ENCODE measurements at places on chromosomes 3 and 15.

- DNase-seq, result no peak
Observed at GRCh38 chr3:135915206-135915605, 50.3 kb upstream of the PPP2R3A start.

DNA sequence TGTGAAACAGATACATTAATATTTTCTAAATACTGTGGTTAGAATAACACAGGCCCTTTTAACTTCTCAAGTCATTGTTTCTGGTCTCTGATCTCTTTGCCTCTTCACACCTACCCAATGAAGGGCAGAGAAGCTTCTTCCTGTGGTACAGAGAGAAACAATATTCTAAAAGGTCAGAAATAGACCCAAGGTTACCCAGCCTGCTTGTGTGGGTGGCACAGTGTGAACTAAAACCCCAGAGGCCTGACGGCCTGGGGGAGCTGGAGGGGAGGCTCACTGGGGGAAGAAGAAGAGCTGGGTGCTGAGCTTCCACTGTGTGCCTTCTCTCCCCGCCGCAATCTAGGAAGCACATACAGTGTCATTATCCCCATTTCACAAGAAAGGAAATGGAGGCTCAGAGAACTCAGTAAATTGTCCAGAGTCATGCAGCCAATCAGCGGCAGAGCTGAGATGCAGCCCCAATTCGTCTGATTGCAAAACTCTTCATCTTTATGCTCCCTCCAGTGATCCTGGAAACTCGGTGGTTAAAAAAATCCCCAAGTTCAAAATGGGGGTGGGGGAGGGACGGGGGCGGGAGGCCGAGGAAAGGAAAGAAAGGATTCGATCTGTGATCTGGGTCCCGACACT, 64.1 kb upstream of the HEG1 start:
- DNase-seq, result no peak

DNA sequence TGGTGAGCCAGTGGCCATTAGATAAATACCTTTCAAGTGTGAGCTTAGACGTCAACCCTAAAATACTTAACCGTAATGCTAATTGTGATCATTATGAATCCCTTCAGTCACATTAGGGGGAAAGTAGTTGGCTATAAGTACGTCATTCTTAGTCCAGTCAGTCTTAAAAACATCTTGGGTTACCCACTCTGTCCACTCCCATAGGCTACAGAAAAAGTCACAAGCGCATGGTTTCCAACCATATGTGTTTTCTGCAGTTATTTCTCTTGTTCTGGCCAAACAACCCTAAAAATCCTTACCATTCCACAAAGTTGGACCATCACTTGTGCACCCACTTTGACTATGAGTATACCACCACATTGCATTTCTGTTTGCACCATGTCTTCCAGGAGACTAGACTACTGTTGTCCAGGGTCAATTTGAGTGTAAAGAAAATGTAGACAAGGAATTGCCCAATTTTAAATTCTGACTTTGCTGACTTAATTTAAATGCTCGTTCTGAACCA, 3.3 kb downstream of the RPL15 start:
- no peak for DNase-seq

DNA sequence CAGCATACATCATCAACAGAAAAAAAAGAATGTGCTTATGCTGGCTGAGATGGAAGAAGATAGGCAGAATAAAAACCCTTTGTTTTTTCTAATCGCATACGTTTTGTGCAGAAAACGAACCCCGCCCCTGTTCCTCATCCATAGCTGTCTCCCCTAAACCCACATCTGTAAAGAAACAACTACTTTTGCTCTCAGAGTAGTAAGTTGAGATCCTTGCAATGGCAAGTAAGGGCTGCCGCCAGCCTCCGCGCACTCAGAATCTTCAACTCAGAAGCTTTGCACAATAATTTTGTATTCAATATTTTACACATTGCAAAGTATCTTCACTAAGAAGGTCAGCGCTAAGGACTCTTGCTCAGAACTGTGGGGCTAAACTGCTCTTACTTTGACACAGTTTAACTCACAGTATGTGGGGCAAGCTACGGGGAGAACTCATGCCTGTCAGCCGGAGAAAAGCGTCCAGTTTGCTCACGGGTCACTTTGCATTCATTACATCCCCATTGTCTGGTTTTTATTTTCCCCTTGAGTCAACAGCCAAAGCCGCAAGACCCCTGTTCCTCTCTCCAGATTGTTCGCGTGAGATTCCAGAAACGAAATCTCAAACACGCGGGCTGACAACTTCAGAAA, 1.0 kb downstream of the LYSMD4 start:
- no peak for DNase-seq

- DNase-seq, result no peak
Observed at GRCh38 chr3:73602170-73602569, 22.6 kb downstream of the PDZRN3 start.

- DNase-seq, result no peak
Observed at GRCh38 chr3:160665784-160666526, 11.0 kb upstream of the ARL14 start.
